ENCODE measurements at places on chromosomes 11 and 22. TPM values are rescaled to one million over a fixed set of nuclear protein-coding genes. Genes with fewer than 3 reads are reported as not detected.

DNA sequence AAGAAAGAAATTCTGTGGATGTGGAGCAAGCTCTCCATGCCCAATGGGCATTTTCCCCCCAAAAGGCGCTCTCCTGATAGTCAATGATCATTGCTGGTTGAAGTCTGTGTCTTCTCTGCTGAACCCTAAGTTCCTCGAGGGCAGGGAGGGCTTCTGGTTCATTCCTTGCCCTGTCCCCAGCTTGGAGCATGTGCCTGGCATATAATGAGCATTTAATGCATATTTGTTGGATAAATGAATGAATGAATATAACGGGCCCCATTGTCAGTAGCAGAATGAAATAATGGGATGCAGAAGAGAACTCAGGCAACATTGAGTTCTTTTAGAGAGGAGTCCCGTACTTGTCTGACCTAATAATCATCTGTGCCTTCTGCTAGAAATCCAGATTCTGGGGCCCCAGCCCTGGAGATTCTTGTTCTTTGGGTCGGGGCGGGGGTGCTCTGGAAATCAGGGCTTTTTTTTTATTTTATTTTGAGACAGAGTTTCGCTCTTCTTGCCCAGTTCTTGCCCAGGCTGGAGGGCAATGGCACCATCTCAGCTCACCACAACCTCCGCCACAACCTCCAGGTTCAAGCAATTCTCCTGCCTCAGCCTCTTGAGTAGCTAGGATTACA is 64.4 kb downstream of the CD82 start:
- DNase-seq, result peak; percentile 0
- no peak overlapping the region for H3K27ac ChIP-seq
- no peaks in the 10 kb centered on the region for H3K36me3 ChIP-seq
- H3K4me3 ChIP-seq, result no peak overlapping the region

DNA sequence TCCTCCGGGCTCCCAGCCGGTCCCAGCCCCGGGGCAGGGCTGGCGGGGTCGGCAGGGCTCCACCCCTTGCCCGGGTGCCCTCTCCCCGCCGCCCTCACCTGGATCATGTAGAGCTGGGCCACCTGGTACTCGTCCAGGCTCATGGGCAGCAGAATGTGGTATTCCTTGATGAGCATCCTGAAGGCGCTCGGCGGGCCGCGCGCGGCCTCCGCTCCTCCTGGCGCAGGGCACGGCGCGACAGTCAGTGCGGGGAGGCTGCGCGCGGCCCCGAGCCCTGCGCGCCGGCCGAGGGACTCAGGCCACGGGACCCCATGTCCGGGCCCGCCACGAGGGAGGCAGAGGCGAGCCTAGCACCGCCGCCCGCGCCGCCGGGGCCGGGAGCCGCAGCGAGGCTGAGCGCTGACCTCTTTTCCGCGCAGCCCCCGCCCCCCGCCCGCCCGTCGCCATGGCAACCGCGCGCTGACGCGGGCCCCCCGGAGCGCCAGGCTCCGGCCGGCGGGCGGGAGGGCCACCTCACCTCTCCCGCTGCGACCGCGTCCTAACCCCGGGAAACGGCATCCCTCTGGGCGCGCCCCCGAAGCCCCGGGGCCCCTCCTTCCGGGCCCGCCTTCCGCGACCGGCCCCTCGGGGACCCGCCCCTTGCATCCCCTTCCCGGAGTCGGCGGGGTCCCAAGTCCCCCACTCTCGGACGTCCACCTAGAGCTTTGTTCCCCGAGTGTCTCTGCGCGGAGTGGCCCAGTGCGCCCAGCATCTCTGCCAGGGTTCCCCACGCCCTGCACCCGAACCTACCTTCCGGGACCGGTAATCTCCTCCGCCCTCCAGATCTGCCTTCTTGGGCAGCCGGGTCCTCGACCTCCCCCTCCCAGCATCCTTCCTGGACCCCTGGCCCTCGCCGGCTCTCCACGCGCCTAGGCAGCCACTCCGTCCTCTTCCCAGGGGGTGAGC is 886 bp downstream of the PITPNM1 start:
- peaks cover 38% of the 10 kb centered on the region for H3K36me3 ChIP-seq
- peak; percentile 41 for DNase-seq
- peak overlapping the region; percentile 89 for H3K27ac ChIP-seq
- H3K4me3 ChIP-seq, result peak overlapping the region; percentile 91
- H3K4me1 ChIP-seq, result peaks cover 55% of the 10 kb centered on the region

GRCh38 chr22:20013382-20013871 is 3.2 kb downstream of the ARVCF start:
- no peak for DNase-seq
- no peaks in the 10 kb centered on the region for H3K36me3 ChIP-seq
- no peak overlapping the region for H3K4me3 ChIP-seq
- H3K27ac ChIP-seq, result no peak overlapping the region

GRCh38 chr11:115146425-115146824 is 357.8 kb downstream of the CADM1 start:
- no peak overlapping the region for H3K27ac ChIP-seq
- no peaks in the 10 kb centered on the region for H3K4me1 ChIP-seq
- H3K4me3 ChIP-seq, result no peak overlapping the region
- H3K27me3 ChIP-seq, result no peaks in the 10 kb centered on the region
- no peaks in the 10 kb centered on the region for H3K36me3 ChIP-seq

DNA sequence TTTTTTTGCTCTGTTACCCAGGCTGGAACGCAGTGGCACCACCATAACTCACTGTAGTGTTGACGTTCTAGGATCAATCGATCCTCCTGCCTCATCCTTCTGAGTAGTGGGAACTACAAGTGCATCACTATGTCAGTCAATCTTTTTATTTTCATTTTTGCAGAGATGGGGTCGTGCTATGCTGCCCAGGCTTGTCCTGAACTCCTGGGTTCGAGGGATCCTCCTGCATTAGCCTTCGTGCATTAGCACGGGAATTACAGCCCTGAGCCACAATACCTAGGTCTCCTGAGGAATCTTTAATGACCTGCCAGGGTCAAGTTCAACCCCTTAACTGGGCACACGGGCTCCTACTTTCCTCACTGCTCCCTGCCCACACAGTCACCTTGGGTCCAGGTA is 4.4 kb downstream of the APOL3 start:
- no peak for DNase-seq
- H3K4me3 ChIP-seq, result peak overlapping the region; percentile 90
- no peaks in the 10 kb centered on the region for H3K27me3 ChIP-seq
- peak overlapping the region; percentile 94 for H3K27ac ChIP-seq
- peaks cover 89% of the 10 kb centered on the region for H3K36me3 ChIP-seq
- H3K4me1 ChIP-seq, result peaks cover 79% of the 10 kb centered on the region

The BACE1-AS gene
- 6.1 TPM for total RNA-seq

The MPEG1 gene
- not detected for total RNA-seq

- no peak for DNase-seq
- no peaks in the 10 kb centered on the region for H3K4me1 ChIP-seq
- no peak overlapping the region for H3K4me3 ChIP-seq
- peaks cover 2% of the 10 kb centered on the region for H3K27me3 ChIP-seq
- no peak overlapping the region for H3K27ac ChIP-seq
Measured at GRCh38 chr11:111336582-111337256, 38.4 kb downstream of the POU2AF3 start.

GRCh38 chr11:133163463-133164419 is 368.6 kb downstream of the OPCML start:
- H3K27me3 ChIP-seq, result no peaks in the 10 kb centered on the region
- H3K36me3 ChIP-seq, result no peaks in the 10 kb centered on the region
- no peak overlapping the region for H3K27ac ChIP-seq
- no peaks in the 10 kb centered on the region for H3K4me1 ChIP-seq
- no peak overlapping the region for H3K4me3 ChIP-seq

The IFITM1 gene
- total RNA-seq, result 1,306 TPM

- H3K4me1 ChIP-seq, result no peaks in the 10 kb centered on the region
- no peak overlapping the region for H3K27ac ChIP-seq
- H3K36me3 ChIP-seq, result no peaks in the 10 kb centered on the region
- peaks cover 4% of the 10 kb centered on the region for H3K27me3 ChIP-seq
- H3K4me3 ChIP-seq, result no peak overlapping the region
Measured at GRCh38 chr11:4164884-4165590, 70.4 kb downstream of the RRM1 start.

DNA sequence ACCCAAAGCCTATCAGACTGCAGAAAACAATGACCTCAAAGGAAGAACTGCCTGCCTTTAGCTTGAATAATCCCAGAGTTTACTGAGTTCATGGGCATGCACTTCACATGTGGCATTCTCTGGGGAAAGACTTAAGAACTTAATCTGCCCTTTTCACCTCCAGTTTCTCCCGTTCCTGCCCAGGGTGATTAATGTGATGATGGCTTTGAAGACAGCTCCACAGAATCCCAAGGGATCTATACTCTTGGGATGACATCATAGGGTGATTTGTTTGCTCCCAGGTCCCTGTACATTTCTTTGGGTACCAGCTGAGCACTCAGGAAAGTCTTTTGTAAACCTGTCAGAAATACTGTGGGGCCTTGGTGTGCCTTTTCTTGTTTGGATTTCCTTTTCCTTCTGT is 14.0 kb downstream of the FJX1 start:
- H3K4me1 ChIP-seq, result no peaks in the 10 kb centered on the region
- no peak for DNase-seq
- H3K27me3 ChIP-seq, result peaks cover 41% of the 10 kb centered on the region
- H3K27ac ChIP-seq, result no peak overlapping the region
- no peak overlapping the region for H3K4me3 ChIP-seq

GRCh38 chr22:49996119-49996517 is 16.4 kb downstream of the IL17REL start:
- H3K4me3 ChIP-seq, result no peak overlapping the region
- DNase-seq, result no peak
- no peak overlapping the region for H3K27ac ChIP-seq
- peaks cover 2% of the 10 kb centered on the region for H3K36me3 ChIP-seq
- H3K4me1 ChIP-seq, result peaks cover 14% of the 10 kb centered on the region

The PRG3 gene
- total RNA-seq, result not detected

The ADAMTS15 gene
- total RNA-seq, result 0.05 TPM

- peaks cover 3% of the 10 kb centered on the region for H3K36me3 ChIP-seq
- H3K27me3 ChIP-seq, result no peaks in the 10 kb centered on the region
- DNase-seq, result no peak
- H3K4me1 ChIP-seq, result no peaks in the 10 kb centered on the region
Measured at GRCh38 chr11:35752115-35752514, 89.5 kb downstream of the TRIM44 start.

- no peaks in the 10 kb centered on the region for H3K36me3 ChIP-seq
- H3K27ac ChIP-seq, result no peak overlapping the region
- DNase-seq, result no peak
- peaks cover 18% of the 10 kb centered on the region for H3K4me1 ChIP-seq
- H3K27me3 ChIP-seq, result peaks cover 48% of the 10 kb centered on the region
Measured at GRCh38 chr22:39250131-39250530, 5.3 kb upstream of the PDGFB start.

Measured in activated CD4-positive, alpha-beta T cell treated with anti-CD3 and anti-CD28 coated beads, Interleukin-2, amount 10 ng/mL, durations not matched to agents 7 days and 5 days (primary cell).